Renal cortex interstitium (tissue), 15 donors: ENCODE measurements at places on chromosomes 1 and 21. TPM values are rescaled to one million over a fixed set of nuclear protein-coding genes. Genes with fewer than 3 reads are reported as not detected.

The C1orf94 gene
- polyA plus RNA-seq: not detected

- DNase-seq: peak; percentile 53
These were observed 69.8 kb upstream of the DIRAS3 start for GRCh38 chr1:68120136-68120791.

The CCNL2 gene
- polyA plus RNA-seq: 241 TPM

The GABPA gene
- polyA plus RNA-seq: 42.1 TPM

DNA sequence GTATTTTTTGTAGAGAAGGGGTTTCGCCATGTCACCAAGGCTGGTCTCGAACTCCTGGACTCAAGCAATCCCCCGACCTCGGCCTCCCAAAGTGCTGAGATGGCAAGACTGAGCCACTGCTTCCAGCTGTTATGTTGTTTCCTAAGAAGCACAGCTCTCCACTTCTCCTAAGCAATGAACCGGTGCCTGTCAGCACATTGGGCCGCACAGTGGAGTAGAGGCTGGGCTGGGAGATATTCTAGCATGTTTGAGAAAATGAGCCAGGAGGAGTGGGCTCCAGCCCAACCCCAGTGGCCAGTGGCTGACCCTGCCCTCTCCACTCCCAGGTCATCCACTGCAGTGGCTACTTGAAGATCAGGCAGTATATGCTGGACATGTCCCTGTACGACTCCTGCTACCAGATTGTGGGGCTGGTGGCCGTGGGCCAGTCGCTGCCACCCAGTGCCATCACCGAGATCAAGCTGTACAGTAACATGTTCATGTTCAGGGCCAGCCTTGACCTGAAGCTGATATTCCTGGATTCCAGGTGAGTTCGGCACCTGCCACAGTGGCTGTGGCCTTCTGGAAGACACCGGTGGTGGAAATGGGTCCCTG, 27.0 kb downstream of the SIM2 start:
- DNase-seq: no peak

DNA sequence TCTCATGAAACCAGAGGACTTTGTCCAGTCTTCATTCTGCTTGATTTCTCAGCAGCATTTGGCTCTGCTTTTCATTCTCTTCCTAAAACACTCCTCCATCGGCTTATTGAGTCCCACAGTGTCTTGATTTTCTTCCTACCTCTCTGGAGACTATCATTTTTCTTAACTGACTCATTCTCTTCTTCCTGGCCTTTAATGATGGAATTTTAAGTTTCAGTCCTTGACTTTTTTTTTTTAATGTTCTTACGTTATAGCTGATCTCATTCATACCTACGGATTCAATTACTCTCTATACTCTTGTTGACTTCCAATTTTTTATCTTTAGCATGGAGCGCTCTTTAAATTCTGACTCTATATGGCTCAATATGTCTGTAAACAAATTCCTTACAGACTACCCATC, 111.1 kb downstream of the NEK7 start:
- no peak for DNase-seq

DNA sequence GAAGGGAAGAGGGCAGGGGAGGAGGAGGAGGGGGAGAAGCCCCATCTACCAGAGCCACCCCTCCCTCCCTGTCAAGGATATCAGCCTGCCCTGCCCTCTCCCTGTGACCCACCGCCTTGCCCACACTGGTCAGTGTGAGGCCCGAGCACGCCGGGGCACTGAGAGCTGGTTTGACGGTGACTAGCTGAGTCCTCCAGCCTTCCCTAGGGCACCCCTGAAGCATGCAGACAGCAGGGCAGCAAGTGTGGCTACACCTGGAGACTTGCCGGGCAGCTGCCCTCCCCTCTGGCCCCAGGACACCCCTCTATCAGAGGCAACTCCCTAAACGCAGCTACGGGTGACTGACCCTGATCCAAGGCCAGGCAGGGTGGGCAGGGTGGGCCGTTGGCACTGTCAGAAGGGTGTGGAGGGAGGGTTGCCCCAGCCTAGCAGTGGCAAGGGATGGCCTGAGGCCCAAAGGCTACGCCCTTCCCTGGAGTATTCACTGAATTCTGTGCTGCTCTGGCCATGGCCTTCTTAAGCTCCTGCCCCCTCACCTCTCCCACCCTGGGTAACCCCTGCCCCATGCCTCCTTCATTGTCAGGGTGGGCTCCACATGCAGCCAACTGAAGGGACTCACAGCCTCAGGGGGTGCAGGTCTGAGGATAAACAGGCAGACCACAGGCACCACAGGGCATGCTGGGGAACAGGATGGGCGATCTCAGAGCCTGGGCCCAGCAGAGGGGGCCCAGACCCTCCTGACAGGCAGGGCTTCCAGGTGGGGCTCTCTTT, 19.6 kb downstream of the WNT9A start:
- DNase-seq: no peak

The CNN3 gene
- 351 TPM for polyA plus RNA-seq

The ELF3 gene
- 40.7 TPM for polyA plus RNA-seq

DNA sequence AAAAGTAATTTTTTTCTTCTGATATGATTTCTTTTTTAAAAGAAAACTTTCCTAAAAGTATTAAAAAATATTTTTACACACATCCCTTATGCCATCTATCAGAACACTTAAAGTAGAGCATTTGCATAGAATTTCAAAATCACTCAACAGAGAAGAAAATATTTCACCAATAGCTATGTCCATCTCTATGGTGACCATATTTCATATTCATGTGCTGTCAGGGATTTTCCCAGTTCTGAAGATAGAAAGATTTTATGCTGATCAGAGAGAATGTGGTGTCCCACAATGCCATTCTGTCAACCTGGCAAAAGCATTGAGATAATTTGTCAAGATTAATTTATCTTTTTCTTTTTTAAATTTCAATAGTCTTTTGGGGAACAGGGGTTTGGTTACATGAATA, 87.0 kb downstream of the C4BPA start:
- no peak for DNase-seq

The RNF186 gene
- polyA plus RNA-seq: 0.32 TPM

The ACKR1 gene
- polyA plus RNA-seq: 0.36 TPM

The CR2 gene
- 0.98 TPM for polyA plus RNA-seq

The SERINC2 gene
- 34.8 TPM for polyA plus RNA-seq

DNA sequence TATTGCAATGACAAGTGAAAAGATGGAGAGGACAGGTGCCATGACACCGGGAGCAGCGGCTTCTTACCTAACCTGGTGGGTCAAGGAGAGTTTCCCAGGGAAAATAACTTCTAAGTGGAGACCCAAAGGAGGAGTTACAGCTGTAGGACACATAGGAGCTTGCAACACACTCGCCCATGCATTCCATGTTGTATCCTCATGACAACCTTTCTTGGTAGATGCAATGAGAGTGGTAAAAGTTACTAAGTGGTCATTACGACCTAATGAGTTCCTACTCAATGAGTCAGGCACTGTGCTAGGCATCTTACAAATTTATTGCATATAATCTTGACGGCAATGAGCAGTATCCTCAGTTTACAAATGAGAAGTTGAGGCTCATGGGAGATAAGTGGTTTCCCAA, 119.5 kb upstream of the HOOK1 start:
- DNase-seq: no peak

GRCh38 chr1:164771041-164771618, 212.1 kb downstream of the PBX1 start:
- no peak for DNase-seq

DNA sequence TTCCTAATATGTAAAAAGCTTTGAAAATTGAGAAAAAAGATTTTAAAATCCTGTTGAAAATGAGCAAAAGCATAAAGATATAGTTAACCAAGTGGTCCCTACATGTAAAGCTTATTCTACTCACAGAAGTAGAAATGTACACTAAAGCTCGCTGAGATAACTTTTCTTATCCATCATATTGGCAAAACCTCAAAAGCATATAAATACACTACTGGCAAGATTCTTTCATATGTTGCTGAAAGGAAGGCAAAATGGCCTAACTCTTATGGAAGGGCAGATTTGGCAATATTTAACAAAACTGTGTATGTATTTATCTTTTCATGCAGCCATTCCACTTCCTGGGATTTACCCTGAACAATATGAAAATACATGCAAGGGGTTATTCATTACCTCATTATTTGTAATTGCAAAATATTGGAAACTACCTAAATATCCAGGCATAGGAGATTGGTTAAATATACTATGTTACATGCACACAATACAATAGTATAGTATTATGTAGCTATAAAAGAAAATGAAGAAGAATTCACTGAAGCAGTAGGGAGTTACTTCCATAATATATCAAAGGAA, 43.2 kb upstream of the LYPLAL1 start:
- no peak for DNase-seq

The MPL gene
- polyA plus RNA-seq: 1.1 TPM

DNA sequence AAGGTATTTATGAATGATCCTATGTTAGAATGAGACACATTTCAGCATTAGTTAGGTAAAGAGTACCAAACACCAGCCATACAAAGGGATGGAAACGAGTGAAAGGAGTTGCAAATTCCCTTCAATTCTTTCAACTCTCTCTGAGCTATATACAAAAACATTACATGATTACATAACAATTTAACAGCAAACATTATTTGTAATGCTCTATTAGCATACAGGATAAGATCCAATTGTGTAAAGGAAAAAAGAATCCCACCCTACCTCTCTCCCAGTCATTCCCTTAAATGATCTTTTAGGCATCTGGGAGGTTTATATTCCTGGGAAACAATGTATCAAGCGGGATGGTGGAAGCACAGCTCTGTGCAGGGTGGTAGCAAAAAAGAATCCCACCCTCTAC, 117.9 kb downstream of the RHOU start:
- DNase-seq: no peak

The GNAT2 gene
- not detected for polyA plus RNA-seq

DNA sequence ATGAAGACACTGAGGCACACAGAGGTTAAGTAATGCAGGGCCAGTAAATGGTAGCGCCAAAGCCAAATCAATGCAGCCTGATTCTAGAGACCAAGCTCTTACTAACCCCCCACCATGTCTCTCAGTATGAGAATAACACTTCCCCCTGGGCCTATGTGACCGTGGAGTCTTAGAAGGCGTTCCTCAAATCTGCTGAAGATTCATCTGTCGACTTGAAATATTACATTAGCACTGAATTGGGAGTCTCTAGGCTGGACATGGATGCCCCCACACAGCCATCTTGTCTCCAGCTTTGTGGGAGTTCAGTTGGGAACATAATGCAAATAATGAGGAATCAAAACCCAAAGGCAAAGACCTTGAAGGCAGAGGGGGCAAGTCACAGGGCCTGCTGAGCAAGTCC, 117.9 kb upstream of the HMGB4 start:
- no peak for DNase-seq

- no peak for DNase-seq
These were observed 73.3 kb downstream of the SNRPE start for GRCh38 chr1:203934651-203935050.

DNA sequence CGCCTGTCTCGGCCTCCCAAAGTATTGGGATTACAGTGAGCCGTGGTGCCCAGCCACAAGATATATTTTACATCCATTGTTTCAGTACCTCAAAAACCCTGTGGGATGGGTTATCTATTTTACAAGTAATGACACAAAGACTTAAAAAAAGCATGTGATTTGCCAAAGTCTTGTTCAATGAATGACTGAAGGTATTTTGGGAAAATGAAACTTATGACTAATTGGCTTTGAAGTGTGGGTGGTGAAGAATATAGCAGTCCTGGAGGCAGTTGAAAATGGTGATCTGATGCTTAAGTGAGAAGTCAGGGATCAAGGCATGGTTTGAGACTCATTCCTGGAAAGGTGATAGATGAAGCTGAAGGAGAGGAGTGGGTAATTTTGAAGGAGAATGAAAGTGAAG, 3.0 kb downstream of the SWT1 start:
- no peak for DNase-seq

DNA sequence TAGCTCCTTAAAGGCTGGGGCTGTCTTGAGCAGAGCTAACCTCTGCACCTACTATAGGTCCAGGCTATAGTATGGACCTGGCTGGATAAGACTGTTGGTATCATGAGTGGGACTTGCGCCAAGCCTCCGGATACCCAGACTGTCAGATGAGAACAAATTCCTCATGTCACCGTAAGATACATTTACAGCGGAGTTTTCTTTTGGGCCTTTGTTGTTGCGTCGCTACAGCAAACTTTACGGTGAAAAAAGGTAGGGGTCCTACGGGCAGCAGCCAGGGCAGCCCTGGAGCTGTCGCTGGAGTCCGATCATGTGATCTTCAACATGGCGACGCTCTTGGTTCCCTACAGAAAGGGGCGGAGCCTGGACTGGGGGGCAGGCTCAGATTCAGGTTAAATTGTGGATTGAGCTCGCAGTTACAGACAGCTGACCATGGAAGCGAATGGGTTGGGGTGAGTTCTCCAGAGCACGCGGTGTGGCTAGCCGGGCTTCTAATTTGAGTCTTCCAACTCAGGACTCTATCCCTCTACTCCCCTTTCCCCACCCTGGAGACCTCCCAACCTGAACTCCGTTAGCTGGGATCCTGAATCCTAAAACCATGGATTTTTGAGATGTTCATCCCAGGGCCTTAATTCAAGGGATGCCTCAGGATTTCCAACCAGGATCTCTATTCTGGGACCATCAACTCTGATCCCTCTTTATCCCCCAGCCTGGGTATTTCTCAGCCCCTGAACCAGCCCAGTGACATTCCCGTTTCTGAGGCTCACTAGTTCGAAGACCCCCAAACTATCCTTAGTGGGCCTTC, at the start of gene UROD:
Gene UROD, plus strand, starts transcription at position 418 of the 802 bp plus-strand sequence. Its CDS starts 12 bp downstream, at position 430.
- peak; percentile 91 for DNase-seq

The WNT2B gene
- polyA plus RNA-seq: 4.0 TPM

DNA sequence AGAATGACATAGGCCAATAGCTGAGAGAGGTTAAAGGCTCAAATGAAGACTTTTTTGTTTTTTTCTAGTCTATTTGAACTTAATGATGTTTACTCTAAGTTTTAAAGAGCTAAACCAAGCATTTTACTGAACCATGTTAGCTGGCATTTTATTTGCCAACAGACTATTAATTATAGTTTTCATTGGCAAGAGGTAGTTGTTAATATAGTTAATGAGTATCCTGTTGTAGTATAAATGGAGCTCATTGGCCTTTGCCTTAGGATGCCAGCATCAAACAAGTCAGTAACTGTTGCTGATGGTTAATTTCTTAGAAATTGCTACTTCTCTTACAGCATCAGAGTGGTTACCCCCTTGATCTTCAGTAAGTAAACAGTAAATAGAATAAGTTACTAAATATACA, 339.0 kb upstream of the B3GALT2 start:
- no peak for DNase-seq

The NHLH1 gene
- 0.09 TPM for polyA plus RNA-seq

DNA sequence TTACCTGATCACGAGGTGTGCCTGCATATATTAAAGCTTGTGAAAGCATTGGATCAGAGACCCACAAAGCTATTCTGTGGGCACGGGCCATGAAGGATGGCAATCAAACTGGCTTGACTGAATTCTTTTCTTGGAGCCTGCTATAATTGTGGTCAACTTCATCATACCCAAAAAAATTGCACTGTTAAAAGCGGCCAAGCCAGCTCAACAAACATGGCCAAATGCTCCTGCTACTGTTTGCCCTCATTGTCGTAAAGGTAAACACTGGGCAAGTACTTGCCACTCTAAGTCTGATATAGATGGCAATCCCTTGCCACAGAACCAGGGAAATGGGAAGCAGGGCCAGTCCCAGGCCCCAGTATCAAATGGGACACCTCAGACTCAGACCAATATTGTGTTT, 6.6 kb upstream of the GSTM5 start:
- no peak for DNase-seq

- DNase-seq: no peak
These were observed 156.8 kb upstream of the POU3F1 start for GRCh38 chr1:38203441-38203840.
